Diencephalon (tissue), 1 donor: ENCODE measurements at places on chromosomes 1 and 21. TPM values are rescaled to one million over a fixed set of nuclear protein-coding genes. Genes with fewer than 3 reads are reported as not detected.

GBP6 gene
- total RNA-seq, result 0.69 TPM

OVAAL gene
- not detected for total RNA-seq

ADCY10 gene
- total RNA-seq, result 0.69 TPM

PLA2G2F gene
- total RNA-seq, result not detected

BRDT gene
- not detected for total RNA-seq

C1orf87 gene
- total RNA-seq, result 0.46 TPM

DLGAP3 gene
- 23.8 TPM for total RNA-seq

RUNX3 gene
- 0.23 TPM for total RNA-seq

CROCC gene
- 21.7 TPM for total RNA-seq

OR2T2 gene
- total RNA-seq, result not detected

RGS16 gene
- total RNA-seq, result 13.6 TPM

STRIP1 gene
- 102 TPM for total RNA-seq

DPT gene
- not detected for total RNA-seq

TEKT2 gene
- 11.1 TPM for total RNA-seq

TMIGD3 gene
- 4.8 TPM for total RNA-seq
